H1 (cell line): ENCODE measurements at places on chromosomes 4 and X. TPM values are rescaled to one million over a fixed set of nuclear protein-coding genes. Genes with fewer than 3 reads are reported as not detected.

Gene F9
- total RNA-seq: not detected in 2 replicates

Gene SSX1
- total RNA-seq: not detected in 2 replicates

DNA sequence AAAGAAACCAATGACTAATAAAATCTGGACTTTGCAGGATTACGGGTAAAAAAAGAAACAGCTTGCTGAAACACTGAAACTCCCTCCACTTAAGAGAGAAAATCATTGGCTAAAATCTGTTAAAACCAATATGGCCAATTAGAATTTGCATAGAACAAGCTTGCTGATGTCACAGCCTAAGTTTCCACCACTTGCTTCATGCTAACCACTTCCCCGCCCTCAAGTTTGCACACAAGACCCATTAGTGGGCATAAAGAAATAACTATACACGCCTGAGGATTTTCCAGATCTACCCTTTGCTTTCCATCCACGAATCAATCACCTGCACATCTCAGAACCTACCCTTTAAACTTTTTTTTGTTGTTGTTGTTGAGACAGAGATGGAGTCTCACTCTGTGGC, 42.7 kb upstream of the PHEX start:
- H3K4me1 ChIP-seq: no peaks in the 10 kb centered on the region
- no peak overlapping the region for H3K4me3 ChIP-seq
- no peak for DNase-seq
- peaks cover 31% of the 10 kb centered on the region for H3K36me3 ChIP-seq
- H3K27me3 ChIP-seq: no peaks in the 10 kb centered on the region

- peak; percentile 96 for DNase-seq
- H3K4me3 ChIP-seq: no peak overlapping the region
- no peak overlapping the region for H3K27ac ChIP-seq
- H3K27me3 ChIP-seq: no peaks in the 10 kb centered on the region
- H3K4me1 ChIP-seq: no peaks in the 10 kb centered on the region
Observed at GRCh38 chr4:38730830-38731646, 51.8 kb downstream of the TLR10 start.

- DNase-seq: no peak
- no peaks in the 10 kb centered on the region for H3K4me1 ChIP-seq
- no peak overlapping the region for H3K27ac ChIP-seq
- no peaks in the 10 kb centered on the region for H3K27me3 ChIP-seq
Observed at GRCh38 chrX:14670819-14671218, 141.5 kb downstream of the GLRA2 start.
